ENCODE measurements at places on chromosomes 6 and 20.

DNA sequence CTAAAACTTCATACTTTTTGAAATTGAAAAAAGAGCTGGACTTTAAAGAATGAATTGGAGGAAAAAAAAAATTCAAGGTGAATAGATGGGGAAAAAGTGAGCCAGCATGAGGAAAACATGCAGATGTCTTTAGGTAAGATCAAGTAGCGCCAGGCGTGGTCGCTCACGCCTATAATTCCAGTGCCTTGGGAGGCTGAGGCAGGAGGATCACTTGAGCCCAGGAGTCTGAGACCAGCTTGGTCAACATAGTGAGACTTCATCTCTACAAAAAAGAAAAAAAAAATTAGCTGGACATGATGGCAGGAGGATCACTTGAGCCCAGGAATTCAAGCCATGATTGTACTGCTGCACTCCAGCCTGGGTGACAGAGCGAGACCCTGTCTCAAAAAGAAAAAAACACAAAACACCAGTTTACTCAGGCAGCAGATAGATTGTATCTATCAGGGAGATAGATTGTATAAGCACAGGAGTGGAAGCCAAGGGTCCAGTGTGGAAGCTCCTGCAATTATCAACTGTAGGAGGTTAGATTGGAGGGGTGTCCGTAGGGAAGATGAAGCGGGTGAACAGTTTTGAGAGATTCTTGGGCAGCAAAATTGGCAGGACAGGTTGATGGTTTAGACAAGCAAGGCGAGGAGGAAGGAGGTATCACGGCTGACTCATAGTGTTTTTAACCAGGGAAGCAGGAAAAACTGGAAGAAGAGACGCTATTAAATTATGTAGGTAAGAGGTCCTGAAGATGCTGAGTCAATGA is 97.6 kb upstream of the ZNF217 start:
- no peak for DNase-seq

- DNase-seq, result peak; percentile 4
Measured at GRCh38 chr6:21987501-21987957, 309.3 kb downstream of the PRL start.

- no peak for DNase-seq
Measured at GRCh38 chr6:47788498-47788884, 6.7 kb downstream of the OPN5 start.

- no peak for DNase-seq
Measured at GRCh38 chr6:96537726-96538125, 16.1 kb downstream of the UFL1 start.

DNA sequence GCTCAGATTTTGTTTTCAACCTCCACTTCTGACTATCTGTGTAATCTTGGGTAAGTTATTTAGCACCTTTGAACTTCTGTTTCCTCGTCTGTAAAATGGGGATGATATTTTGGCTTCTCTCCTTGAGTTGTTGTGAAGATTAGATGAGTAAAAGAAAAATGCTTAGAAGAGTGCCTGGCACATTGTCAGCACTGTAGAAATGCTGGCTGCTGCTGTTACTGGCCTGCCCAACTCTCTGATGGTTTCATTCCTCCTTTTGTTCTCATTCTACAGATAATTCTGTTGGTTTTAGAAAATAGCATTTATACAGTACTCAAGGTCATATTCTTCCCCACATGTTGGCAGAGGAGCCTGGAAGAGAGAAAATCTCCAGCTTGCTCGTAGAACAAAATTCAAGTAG is 547.2 kb upstream of the JAG1 start:
- DNase-seq, result no peak

DNA sequence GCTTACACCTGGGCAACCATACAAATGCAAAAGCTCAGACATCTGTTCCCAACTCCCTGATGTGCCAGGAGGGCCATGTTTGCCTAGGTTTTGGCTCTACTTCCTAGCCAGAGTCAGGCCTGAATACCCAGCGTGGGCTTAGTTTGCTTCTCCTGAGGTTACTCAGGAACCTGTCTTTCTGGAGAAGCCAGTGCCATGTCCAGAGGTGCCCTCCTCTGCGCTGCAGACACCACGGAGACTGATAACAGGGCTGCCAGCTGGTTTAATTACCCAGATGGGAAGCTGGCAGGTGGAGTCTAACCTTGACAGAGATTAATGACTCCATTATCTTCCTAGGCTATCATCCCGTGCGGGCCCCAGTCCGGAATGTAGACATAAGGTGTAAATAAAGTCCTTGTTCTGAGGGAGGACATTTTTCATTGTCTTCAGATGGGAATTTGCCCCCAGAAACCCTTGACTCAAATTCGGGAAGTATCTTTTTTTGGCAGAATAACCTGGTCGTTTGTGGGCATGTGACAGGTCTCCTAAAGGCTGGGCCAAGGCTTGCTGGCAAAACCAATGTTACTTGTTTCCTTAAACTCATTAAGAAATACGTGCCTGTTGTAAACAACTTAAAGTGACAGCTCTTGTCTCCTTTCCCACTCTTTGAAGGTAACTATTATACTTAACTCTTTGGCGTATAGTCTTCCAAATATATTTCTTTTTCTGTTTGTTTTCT is 29.2 kb upstream of the ZNFX1 start:
- no peak for DNase-seq

DNA sequence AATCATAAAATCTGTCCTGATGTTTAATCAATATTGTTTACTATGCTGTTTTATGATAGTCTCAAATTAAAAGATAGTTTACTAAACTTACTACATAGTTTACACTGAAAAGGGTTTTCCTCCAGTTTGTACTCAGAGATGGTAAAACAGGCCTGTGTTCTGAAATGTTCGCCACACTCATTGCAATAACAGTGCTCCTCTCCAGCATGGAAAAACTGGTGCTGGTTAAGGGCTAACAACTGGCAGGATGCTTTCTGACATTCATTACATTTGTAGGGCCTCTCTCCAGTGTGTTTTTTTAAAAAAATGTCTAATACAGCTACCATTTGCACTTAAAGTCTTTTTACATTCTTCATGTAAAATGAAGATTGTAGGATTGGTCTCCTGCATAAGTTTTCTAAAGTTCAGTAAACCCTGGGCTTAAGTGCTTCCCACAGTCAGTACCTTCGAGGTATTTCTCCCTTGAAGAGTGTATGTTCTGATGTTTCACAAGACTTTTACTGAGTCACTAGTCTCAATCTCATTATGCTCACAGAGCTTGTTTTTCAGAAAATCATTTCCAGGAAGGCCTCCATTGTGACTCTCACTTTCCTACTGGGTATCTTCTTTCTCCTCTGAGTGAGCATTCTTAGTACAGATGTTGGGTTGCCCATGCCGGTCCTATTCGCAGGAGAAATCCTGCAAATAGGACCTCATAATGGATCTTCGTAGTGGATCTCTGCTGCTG is 8.7 kb upstream of the ZSCAN12 start:
- peak; percentile 61 for DNase-seq

DNA sequence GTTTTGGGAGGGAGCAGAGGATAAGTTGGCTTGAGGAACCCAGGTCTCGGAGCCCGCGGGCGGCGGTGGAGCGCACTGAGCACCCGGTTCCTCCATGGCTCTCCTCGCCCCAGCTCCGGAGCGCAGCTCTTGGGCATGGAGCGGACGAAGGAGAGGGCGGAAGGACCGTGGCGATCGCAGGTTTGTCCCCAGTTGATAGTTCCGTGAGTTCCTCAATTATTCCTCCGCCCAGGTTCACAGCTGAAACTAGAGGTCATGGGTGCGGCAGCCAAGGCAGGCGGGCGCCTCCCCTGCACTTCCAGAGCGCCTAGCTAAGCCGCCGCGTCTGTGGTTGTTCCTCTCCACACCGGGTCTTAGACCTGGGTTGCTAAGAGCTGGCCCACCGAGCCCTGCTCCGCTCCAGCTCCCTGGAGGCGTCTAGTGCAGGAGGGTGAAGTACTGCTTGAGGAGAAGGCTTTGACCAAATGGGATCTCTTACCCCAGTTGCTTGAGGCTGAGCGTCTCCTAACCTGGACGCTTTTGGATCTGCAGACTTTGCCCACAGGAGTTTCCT is at the start of gene HTR1B:
Gene HTR1B (minus strand): TSS at position 184 of the 553 bp plus-strand sequence. CDS start 88 bp downstream, at position 96.
- DNase-seq, result no peak

- peak; percentile 46 for DNase-seq
Measured at GRCh38 chr20:44651684-44652423, at the start of gene ADA. Gene ADA, minus strand, starts transcription at chr20:44651699. Its CDS starts 92 bp downstream, at chr20:44651607.

- no peak for DNase-seq
Measured at GRCh38 chr20:63636752-63637628, 10.1 kb upstream of the GMEB2 start.

GRCh38 chr20:45444050-45444449 is 25.5 kb upstream of the WFDC2 start:
- peak; percentile 49 for DNase-seq

DNA sequence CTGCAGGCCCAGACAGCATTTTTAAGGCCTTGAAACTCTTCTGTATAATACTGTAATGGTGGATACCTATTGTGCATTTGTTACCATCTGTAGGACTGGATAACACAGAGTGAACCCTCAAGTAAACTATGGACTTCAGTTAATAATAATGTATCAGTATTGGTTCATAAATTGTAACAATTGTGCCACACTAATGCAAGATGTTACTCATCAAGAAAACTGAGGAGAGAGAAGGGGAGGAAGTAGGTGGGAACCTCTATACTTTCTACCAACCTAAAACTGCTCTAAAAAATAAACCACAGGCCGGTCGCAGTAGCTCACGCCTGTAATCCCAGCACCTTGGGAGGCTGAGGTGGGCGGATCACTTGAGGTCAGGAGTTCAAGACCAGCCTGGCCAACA is 10.8 kb downstream of the MAPK13 start:
- DNase-seq, result no peak

DNA sequence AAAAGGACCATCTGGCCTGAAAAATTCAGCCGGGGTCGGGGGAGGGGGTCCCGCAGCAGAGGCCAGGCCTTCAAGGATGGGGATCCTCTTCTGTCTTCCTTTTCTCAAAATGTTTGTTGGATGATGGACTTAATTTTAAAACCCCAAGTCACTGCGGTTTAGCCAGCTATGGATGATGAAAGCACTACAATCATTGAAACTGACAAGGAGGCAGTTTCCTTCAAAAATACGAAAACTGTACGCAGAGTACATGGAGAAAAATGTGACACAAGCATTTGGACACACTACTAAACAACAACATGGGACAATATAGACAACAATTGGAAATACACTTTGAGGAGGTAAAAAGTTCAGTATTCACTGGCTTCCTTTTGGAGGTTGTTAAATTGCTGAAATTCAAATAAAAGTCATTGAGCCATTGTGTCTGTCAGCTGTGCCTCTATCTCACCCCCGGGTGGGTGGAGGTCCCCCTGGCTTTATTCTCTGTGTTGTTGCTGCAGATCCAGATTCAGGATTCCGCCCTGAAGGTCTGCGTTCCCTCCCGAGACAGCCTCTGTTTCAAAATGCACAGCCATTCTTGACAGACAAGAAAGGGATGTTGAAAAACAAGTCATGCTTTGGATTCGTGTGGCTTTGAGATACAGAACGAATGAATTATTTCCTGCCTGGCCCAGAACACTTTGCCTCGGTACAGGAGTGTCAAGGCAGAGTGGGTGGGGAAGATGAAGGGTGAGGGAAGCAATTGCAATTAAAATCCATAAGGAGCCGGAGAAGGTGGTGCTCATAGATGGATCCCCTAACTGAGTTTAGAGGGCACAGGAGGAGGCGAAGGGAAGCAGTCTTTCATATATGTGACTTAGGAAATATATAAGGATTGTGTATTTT is 118.2 kb downstream of the TTLL2 start:
- DNase-seq, result no peak

GRCh38 chr6:169381988-169382387 is 128.3 kb upstream of the THBS2 start:
- no peak for DNase-seq

DNA sequence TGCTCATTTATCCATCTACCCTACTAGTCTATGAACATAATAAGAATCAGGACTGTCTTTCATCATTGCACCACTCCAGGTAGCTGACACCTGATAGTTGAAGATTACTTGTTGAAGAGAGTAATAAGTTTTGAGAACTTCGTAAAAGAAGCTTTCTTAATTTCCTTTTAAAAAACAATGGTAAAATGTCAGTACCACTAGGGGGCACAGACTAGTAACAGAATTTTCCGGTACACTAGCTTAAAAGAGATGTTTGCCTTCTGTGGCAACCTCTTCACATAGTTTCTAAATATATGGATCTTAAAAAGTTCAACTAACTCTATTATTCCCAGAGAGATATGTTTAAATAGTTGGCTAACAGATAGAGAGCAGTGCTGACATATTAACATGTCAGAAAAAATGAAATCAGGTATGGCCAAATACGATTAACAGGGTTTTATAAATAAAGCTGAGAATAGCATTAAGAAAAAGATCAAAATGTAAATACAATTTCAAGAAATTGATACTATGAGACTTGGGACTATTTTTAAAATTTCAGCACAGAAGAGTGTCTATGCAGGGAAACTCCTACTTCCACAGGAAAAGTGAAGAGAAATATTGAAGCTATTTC is 5.4 kb upstream of the KCNQ5 start:
- DNase-seq, result peak; percentile 41

DNA sequence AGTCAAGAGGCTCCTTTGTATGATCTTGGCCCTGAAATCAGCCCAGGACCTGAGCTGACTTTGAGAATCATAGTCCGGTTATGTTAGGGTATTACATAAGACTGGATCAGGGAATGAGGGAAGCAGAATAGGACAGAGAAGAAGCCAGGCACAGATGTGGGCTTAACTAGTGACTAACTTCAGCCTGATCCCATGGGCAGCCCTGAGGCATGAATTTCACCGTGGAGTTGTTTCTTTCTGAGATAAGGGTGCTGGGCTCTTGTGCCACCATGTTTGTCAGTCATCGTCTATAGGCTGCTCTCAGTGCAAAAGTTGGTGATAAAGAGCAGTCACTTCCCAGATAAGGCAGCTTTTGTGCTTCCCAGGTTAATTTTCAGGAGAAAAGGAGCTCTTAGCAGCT is 544.7 kb upstream of the SPTLC3 start:
- no peak for DNase-seq

All from activated CD4-positive, alpha-beta T cell treated with anti-CD3 and anti-CD28 coated beads, Interleukin-2, amount 50 U/mL, for 16 hours (primary cell).